Activated T-helper 17 cell treated with anti-CD3 and anti-CD28 coated beads, Interleukin-2, amount 50 U/mL, for 72 hours (primary cell): ENCODE measurements at places on chromosomes 3 and 15. TPM values are rescaled to one million over a fixed set of nuclear protein-coding genes. Genes with fewer than 3 reads are reported as not detected.

The FSTL1 gene
- 2.6 TPM for total RNA-seq

The ZKSCAN7 gene
- total RNA-seq = 0.78 TPM

The ANKUB1 gene
- total RNA-seq = not detected

The CCDC54 gene
- total RNA-seq = not detected

The C3orf33 gene
- total RNA-seq = 0.98 TPM

The WDR53 gene
- 18.5 TPM for total RNA-seq

The SLC28A2 gene
- not detected for total RNA-seq

The GABRR3 gene
- not detected for total RNA-seq

The SYNPR gene
- not detected for total RNA-seq

- ATAC-seq = no peak
These were observed 81.3 kb downstream of the ABI3BP start for GRCh38 chr3:100911956-100912355.

DNA sequence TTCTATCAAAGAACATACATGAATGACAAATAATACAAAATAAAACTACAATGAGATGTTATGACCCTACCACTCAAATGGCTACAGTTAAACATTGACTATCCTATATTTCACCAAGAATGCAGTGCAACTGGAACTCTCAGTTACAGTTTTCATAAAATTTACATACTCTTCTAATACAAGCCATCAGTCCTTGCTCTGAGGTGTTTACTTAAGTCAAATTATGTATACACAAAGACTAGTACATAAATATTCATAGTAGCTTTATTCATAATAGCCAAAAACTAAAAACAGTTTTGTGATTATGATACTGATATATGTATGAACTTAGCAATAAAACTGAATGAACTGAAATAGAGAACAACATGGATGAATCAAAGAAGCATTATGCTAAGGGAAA, 19.2 kb downstream of the MLF1 start:
- no peak for ATAC-seq

DNA sequence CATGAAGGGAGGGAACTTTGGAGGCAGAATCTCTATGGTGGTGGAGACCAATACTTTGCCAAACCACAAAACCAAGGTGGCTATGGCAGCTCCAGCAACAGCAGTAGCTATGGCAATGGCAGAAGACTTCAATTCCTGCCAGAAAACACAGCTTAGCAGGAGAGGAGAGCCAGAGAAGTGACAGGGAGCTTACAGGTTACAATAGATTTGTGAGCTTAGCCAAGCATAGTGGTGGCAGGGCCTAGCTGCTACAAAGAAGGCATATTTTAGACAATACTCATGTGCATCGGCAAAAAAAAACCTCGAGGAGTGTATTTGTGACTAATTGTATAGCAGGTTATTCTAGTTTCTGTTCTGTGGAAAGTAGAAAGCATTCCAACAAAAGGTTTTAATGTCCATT, 6.4 kb upstream of the CSTA start:
- no peak for ATAC-seq

- ATAC-seq = no peak
These were observed 36.2 kb downstream of the SLC6A11 start for GRCh38 chr3:10852066-10852808.

GRCh38 chr3:146912241-146913015, 307.3 kb upstream of the PLSCR5 start:
- ATAC-seq = no peak

GRCh38 chr3:67699882-67700281, 45.5 kb upstream of the SUCLG2 start:
- ATAC-seq = no peak

- ATAC-seq = no peak
These were observed 760.6 kb downstream of the EDEM1 start for GRCh38 chr3:5948084-5948483.

GRCh38 chr3:42123012-42123581, 31.9 kb downstream of the TRAK1 start:
- peak; percentile 71 for ATAC-seq

DNA sequence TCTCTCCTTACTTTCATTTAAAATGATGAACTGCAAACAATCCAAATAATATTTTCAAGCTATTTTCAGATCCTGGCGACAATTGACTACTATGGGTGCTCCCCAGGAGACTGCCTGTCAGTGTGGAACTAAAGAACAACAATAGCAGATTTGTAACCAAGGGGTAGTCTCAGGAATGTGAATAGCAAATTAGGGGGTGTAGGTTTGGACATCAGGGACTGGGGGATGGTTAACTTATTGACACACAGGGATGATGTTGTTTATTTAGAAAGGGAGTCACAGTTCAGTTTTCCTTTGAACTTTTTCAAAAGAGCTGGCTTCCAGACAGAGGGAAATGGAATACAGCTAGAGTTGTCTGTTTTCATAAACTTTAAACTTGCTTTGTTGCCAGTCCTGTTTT, 229.8 kb downstream of the LRTM1 start:
- no peak for ATAC-seq

DNA sequence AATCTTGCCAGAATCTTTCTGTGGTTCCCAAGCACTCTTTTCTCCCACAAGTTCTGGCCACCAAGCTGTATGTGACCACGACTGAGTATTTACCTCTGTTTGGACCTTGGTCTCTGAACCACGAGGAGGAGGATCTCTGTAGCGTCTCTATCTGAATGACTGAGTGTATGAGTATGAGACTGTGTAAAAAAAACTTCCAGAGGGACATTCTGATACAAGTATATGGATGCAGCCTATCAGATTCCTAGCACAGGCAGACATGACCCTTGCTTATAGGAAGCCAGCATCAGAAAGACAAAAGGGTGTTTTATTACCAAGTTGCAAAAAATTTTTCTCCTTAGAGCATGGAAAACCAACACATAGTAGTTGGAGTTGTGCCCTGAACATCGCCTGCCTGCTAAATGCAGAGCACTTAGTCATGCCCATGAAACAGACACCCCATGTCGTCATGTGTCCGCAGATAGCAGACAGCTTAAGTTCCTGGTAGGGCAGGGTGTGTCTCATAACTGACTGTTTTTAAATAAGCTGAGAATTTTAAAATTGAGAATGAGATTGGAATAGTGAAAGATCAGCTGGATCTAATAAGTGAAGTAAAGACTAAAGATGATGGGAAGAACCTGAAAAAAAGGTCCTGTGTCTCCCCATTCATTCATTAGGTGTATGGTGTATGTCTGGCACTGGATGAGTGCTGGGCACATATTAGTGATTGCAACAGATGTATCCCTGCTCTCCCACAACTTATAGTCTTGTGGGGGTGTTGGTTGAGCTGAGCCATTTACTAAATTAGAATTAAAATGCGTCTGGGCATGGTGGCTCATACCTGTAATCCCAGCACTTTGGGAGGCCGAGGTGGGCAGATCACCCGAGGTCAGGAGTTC, 30.9 kb downstream of the DAG1 start:
- peak; percentile 78 for ATAC-seq

DNA sequence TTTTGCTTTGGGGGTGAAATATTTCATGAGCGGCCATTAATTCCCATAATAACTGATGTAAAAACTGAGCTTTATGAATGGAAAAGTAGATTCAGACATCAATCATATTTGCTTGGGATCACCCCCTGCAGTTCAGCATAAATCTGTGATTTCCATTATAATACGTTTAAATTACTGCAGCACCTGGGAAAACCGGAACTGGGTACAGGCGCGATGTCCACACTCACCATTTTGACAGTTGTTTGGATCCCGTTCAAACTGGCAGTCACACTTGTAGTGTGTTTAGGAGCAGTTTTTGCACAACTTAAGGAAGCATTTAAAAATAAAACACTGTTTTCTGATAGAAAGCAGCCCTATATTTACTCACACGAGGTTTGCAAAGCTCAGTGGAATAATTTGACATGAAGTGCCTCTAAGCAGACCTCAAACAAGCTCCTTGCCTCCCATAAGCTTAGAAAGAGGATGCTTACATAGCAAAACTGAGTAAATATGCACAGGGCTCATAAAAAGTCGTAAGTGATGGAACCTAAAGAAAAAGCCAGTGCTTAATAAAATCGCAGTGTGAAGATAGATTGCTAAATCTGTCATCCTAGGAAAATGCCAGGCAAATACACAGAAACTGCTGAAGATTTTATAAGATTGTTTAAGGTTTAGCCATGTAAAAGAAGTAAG, 377.6 kb downstream of the PTPRG start:
- no peak for ATAC-seq

GRCh38 chr3:15010664-15011063, 54.5 kb downstream of the MRPS25 start:
- ATAC-seq = peak; percentile 58

- peak; percentile 37 for ATAC-seq
These were observed 66.4 kb downstream of the TCF12 start for GRCh38 chr15:56984681-56985481.
